ENCODE measurements at places on chromosomes 16 and 17.

DNA sequence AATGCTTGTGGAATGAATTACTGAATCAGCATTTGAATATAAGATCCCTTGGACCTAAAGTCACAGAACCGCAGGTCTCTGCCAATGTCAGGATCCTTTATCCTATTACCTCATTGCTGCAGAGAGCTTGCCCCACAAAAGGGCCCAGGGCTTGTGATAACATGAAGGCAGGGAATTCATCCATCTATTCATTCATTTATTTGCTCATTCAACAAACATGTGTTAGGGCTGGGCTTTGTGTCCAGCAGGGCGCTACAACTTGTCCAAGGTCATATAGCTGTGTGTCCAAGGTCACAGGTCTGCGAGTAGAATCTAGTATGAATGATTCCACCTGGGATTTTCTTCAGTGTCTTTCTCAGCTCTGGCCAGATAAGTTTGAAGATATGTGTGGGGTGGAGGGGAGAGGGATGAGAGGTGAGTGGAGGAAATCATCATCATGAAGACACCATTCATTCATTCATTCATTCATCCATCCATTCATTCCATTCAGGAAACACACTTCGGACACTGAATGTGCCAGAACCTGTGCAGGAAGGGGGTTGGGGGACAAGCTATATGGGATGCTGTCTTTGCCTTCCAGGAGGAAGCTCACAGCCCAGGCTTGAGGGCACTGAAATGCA is 1.3 kb upstream of the UNC45B start:
- no peak for DNase-seq

DNA sequence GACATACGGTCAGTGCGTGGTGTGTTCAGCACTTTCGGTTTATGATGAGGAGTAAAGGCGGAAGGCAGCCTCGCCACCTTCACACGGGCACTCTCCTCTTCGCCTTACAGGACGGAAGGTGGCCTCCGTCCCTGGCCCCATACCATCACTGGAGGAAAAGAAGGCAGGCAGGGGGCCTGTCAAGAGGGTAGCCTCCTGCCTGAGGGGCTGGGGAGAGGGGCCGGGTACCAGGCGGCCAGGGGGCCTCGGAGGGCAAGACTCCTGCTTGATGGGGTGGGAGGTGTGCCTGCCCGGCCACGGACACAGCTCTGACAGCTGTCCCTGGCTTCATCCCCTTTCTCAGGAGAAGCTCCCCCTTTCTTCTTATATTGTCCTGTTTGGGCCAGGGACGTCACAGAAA is 15.6 kb upstream of the SLC38A8 start:
- no peak for DNase-seq

DNA sequence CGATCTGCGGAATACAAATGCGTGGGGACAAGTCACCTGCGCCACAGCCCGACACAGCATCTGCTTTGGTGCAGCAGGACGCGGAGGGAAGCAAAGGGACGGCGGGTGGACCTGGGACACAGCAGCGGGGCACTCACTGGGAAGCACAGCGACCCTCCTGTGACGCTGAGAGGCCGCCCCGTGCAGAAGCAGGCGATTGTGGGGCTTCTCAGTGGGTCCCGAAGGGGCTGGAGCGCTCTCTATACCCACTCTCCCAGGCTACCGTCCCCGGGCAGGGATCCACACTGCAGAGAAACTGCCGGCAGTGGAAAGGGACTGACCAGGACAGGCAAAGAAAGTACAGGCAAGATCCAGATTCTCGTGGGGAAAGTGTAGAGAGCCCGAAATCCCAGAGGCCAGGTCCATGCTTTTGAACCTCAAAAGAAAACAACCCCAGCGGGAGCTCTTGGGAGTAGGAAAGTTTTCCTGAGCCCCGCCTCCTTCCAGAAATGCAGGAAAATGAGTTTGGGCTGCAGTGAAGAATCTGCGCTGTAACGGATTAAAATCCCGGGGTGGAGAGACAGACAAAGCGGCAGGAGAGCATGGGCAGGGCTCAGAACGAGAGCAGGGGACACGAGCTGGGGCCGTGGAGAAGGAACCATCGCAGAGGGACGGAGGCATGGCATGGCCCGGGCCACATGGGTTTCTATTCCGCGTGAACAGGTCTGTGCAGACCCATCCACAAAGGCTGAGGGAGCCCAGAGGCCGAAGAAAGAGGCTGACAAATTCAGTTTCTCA is 12.7 kb downstream of the COX4I1 start:
- DNase-seq = no peak

DNA sequence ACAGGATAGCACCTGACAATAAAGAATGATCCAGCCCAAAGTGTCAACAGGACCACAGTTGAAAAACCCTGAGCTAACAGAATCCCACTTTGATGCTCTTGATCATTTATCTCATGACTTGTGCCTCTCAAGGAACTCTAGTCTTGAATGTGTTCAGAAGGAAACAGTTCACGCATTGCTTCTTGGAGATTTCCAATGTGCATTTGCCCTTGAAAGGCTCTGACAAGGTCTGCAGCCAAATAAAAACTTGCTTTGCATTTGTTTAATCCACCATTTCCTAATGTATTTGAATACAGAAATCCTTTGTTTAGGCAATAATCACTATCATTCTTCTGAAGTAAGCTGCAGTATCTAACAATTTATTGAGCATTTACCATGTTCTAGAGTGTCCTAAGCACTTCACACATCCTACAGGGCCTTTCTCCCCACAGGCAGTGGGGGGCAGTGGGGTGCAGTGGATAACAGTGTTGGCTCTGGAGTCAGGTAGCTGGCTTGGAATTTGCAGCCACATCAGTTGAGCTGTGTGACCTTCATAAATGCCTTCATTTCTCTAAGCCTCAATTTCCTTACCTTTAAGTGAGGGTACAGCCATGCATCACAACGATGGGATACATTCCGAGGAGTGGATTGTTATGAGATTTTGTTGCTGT is 239.7 kb downstream of the XYLT1 start:
- no peak for DNase-seq

GRCh38 chr16:20301840-20302239 is 25.5 kb downstream of the GP2 start:
- no peak for DNase-seq

GRCh38 chr17:11353601-11354000 is 112.6 kb downstream of the SHISA6 start:
- DNase-seq = no peak

DNA sequence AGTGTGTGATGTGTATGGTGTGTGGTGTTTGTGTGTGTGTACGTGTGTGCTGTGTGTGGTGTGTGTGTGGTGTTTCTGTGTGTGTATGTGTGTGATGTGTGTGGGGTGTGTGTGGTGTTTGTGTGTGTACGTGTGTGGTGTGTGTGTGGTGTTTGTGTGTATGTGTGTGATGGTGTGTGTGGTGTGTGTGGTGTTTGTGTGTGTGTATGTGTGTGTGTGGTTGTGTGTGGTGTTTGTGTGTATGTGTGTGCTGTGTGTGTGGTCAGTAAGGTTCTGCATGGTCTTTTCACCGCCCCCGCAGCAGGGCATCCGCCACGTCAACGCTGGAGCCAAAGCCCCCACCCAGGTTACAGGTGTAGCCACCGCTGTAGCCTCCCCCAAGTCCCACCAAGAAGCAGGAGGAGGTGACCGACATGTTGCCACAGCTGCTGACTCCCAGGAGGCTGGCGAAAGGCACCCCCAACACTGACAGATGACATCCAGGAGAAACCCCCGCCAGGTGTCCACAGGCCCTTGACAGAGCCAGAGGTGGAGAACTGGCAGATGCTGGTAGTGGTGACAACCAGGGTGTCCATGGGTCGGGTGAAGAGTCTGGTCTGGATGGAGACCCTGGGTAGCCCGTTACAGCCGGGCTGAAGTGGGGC is 9.3 kb upstream of the KRT17 start:
- no peak for DNase-seq

DNA sequence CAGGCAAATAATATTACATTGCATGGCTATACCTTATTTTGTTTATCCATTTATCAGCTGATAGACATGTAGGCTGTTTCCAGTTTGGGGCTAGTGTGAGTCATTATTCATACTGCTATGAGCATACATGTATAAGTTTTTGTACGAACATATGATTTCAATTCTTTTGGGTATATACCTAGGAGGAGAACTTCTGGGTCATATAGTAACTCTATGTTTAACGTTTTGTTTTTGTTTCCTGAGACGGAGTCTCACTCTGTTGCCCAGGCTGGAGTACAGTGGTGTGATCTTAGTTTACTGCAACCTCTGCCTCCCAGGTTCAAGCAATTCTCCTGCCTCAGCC is 2.4 kb upstream of the ITGAL start:
- DNase-seq = no peak

DNA sequence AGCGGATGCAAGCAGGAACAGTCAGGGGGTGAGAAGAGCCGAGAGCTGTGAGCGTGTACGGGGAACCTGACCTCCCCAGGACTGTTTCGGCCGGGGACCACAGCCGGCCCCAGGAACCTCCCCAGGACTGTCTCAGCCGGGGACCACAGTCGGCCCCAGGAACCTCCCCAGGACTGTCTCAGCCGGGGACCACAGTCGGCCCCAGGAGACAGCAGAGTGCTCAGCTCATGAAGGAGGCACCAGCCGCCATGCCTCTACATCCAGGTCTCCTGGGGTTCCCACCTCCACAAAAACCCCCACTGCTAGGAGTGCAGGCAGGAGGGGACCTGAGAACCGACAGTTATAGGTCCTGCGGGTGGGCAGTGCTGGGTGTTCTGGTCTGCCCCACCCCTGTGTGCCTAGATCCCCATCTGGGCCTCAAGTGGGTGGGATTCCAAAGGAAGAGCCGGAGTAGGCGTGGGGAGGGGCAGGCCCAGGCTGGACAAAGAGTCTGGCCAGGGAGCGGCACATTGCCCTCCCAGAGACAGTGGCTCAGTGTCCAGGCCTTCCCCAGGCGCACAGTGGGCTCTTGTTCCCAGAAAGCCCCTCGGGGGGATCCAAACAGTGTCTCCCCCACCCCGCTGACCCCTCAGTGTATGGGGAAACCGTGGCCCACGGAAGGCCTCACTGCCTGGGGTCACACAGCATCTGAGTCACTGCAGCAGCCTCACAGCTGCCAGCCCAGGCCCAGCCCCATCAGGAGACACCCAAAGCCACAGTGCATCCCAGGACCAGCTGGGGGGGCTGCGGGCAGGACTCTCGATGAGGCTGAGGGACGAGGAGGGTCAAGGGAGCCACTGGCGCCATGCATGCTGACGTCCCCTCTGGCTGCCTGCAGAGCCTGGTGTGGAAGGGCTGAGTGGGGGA is 4.3 kb downstream of the RHBDF1 start:
- DNase-seq = no peak

GRCh38 chr17:29722411-29723198 is 99.9 kb upstream of the CORO6 start:
- peak; percentile 3 for DNase-seq

- DNase-seq = no peak
Measured at GRCh38 chr16:84486551-84487235, 17.8 kb downstream of the MEAK7 start.

DNA sequence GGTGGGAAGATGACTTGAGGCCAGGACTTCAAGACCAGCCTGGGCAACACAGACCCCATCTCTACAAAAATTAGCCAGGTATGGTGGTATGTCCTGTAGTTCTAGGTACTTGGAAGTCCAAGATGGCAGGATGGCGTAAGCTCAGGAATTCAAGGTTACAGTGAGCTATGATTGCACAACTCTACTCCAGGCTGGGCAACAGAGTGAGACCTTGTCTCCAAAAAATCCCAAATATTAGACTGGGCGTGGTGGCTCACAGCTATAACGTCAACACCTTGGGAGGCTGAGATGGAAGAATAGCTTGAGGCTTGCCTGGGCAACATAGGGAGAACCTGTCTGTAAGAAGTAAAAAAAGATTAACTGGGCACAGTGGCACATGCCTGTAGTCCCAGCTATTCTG is 30.8 kb downstream of the SUZ12 start:
- no peak for DNase-seq

GRCh38 chr16:27486344-27486743 is 63.4 kb downstream of the GTF3C1 start:
- no peak for DNase-seq

DNA sequence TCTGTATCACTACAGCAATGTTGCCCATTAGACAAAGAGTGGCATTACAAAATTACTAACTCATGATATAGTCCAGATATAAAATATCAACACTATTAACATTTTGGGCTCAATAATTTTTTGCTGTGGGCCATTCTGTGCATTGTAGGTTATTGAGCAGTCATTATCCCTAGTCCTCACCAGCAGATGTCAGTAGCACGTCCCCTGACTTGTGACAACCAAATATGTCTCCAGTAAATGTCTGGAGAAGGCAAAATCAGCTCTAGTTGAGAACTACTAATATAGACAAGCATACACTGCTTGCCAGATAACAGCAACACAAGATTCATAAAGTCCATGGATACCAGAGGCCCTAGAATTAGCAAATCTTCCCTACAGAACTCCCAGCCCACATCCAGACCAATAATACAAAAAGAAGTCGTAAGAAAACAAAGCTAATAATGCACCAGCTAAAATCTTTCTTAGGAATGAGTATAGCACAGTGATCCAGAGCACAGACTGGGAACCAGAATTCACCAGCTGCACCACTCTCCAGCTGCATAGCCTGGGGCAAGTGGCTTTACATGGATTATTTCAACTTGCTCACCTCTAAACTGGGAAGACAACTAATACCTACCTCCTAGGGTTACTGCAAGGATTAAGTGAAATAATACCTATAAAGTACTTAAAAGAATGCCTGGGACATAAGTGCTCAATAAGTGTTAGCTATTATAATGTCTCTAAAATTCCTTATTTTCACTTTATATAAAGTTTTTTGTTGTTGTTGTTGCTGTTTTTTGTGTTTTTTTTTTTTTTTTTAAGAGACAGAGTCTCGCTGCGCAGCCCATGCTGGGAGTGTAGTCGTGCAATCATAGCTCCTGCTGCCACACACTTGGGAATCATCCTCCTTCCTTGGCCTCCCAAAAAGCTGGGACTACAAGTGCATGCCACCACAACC is 23.7 kb downstream of the HELZ start:
- DNase-seq = no peak

DNA sequence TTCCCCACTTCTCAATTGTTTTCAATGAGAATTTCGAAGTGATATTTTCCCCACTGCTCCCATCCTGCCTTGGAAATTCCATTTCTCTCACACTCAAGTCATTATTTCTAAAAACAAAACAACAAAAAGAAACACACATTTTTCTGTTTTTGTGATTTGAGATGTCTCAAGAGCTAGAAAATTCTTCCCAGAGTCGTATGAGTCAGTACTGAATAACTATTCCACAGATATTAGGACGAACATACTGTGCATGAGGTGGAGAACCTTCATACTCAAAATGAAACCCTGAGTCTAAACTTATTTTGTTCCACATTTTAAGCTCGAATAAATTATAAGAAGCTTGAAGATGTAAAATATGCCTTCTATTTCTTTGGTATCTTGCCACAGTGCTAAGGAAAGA is 204.6 kb downstream of the SLC39A11 start:
- no peak for DNase-seq

DNA sequence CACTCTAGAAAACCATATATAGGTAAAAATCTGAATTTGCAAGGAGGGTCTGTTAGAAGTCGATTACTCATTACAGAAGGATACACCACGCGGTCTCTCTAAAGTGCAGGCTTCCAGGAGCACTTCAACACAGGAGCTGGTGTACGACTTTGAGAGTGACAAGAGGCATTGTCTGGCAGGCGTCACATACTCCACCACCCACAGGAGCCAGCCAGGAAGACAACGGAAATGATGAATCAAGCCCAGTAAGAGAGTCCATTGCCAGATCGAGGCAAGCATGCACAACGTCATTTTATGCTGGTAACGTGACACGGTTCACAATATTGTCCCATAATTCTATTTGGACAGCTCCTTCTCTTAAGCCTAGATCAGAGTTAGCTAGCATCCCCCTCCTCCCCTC is 15.0 kb upstream of the CACNG4 start:
- DNase-seq = no peak
